Smooth muscle cell of trachea (primary cell): ENCODE measurements at places on chromosomes 5 and 9. TPM values are rescaled to one million over a fixed set of nuclear protein-coding genes. Genes with fewer than 3 reads are reported as not detected.

The KCNIP1 gene
- total RNA-seq, result not detected in 2 replicates

The GRIA1 gene
- total RNA-seq, result under 0.01 and 0.50 TPM in 2 replicates

The BAAT gene
- total RNA-seq, result not detected in 2 replicates

The SPATA31C1 gene
- not detected in 2 replicates for total RNA-seq

The CARTPT gene
- not detected in 2 replicates for total RNA-seq

The LRRC19 gene
- total RNA-seq, result not detected in 2 replicates

The CARD9 gene
- 0.87 and 1.3 TPM in 2 replicates for total RNA-seq

The HACD4 gene
- total RNA-seq, result 13.4 and 16.3 TPM in 2 replicates

The FBP2 gene
- total RNA-seq, result not detected in 2 replicates

The LRRC26 gene
- total RNA-seq, result not detected in 2 replicates
